SK-N-SH (cell line): ENCODE measurements at places on chromosomes 1 and 21. TPM values are rescaled to one million over a fixed set of nuclear protein-coding genes. Genes with fewer than 3 reads are reported as not detected.

Gene LINGO4
- polyA plus RNA-seq: not detected in 2 replicates

Gene THEM5
- not detected in 2 replicates for polyA plus RNA-seq

Gene CYP4X1
- polyA plus RNA-seq: 0.67 and 0.88 TPM in 2 replicates

Gene SPRR1A
- not detected in 2 replicates for polyA plus RNA-seq

Gene NEGR1
- polyA plus RNA-seq: 0.21 TPM in 2 replicates

Gene CR1L
- polyA plus RNA-seq: not detected in 2 replicates

DNA sequence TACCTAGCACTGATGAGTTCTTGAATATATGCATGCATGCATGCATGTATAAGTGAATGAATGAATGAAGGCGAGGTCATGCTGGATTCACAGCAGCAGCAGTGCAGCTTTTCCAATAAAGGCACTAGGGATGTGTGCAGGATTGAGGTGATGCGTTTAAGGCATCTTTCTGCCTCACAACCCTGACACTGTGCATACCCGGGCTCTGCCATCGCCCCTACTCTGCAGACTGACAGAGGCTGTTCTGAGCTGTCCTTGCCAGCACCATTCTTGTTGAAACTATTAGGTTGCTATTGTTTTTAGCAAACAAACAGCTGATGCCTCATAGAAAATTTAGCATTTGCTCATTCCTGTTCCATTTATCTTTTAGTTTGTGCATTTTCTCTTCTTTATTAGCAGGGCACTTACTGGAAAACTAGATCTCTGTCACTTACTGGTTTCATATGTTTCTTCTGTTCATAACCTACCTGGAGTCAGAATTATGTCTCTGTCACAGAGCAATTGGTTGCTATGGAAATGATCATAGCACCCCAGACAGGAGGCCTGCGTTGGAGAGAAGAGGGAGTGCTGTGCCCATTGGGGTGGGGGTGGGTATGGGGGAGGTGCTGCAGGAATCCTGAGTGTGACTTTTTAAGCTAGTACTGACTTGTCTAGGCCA is 79.0 kb downstream of the CD58 start:
- DNase-seq: no peak

DNA sequence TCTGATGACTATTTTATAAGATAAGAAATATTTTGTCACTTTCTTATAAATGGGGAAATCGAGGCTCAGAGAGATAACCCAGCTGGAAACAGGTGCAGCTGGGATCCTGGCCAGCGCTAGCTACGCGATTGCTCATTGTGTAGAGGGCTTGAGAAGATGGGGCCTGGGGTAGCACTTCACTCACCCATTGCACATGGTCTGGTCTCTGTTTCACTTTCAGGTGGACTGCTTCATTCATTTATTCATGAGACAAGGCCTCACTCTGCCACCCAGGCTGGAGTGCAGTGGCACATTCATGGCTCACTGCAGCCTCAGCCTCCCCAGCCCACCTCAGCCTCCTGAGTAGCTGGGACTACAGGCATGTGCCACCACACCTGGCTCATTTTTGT is 23.8 kb downstream of the UBE4B start:
- no peak for DNase-seq

DNA sequence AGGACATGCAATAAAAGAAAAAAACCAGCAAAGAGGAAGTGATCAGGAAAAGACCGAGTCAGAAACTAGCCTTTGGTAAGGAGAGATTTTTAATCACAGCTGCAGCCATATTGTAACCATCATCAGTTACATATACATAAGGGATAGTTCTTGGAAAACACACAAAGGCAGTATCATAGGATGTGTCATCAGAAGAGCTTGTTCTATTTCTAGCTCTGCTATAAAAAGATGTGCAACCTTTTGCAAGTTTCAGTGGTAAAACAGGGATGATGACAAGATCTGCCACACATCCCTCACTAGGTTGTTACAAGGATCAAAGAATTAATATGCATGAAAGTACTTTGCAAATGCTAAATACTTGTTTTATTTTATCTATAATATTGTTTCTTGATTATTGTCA is 342.0 kb downstream of the VAV3 start:
- no peak for DNase-seq

DNA sequence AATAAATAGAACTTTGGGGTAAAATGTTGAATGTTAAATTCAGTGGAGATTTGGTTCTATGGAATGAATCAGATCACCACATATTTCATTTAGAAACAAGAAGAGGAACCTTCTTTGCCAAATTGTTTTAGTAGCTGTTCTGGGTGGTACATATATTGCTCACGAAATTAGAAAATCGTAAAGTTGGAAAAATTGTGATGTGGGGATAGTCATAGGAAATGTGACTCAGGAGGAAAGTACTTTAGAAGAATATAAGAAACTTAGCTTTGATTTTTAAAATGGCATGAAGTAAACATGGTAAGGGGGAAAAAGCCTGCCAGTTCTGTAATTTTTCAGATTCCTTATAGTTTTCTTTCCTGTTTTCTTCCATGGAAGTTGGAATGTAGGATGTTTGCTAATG is 27.4 kb downstream of the RRP15 start:
- no peak for DNase-seq

GRCh38 chr1:40762144-40762923 is 21.3 kb upstream of the KCNQ4 start:
- DNase-seq: no peak

DNA sequence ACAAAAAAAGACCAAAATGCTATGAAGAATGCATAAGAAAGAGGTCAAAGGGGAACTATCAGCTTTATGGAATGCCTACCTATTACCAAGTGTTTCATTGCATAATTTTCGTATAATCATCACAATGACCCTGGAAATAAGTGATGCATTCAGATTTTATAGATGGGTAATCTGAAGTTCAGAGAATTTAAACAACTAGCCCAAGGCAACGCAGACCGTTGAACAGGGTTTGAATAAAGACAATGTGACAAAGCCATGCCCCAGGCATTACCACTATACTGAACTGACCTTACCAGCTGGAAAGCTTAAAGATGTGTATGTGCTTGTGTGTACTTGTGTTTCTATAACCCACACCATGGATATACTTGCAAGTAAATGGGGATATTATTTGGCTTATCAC is 827.6 kb upstream of the ADGRL2 start:
- DNase-seq: no peak

- DNase-seq: no peak
These were observed 371.6 kb downstream of the AMY1C start for GRCh38 chr1:104121271-104121670.

DNA sequence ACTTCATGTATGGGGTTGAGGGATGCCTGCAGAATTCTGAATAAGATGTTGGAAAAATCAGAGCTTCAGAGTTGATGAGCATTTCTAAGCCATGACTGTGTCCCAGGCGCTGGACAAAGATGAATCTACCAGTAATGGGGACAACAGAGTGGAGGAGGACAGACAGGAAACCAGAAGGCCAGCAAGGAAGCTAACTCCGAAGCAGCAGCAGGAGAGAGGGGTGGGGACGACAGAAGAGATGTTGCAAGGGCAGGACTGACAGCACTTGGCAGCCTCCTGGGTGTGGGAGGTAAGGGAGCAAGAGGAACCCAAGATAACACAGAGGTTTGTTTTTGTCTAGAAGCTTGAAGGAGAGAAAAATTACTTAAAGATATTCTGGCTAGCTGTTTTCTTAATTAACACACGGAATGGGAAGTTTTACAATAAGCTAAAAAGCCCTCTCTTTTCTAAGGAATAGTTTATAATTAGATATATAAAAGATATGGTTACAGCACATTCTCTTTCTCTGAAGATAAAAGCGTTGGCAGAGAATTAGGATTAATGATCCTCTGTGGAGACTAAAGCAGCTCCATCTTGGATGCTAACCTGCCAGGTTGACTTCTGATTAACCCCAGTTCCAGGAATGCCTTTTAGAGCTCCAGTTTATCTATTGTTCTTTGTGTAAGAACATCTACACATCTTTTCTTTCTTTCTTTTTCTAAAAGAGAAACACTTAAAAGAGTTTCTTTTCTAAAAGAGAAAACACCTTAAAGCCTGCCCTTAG is 92.7 kb downstream of the TENT5C start:
- DNase-seq: no peak

GRCh38 chr1:195754303-195754702 is 853.9 kb downstream of the KCNT2 start:
- DNase-seq: peak; percentile 39
